NCI-H526 (cell line): ENCODE measurements at places on chromosomes 5 and 9.

- no peak for DNase-seq
Observed at GRCh38 chr9:115391168-115391825, 273.3 kb upstream of the TNC start.

GRCh38 chr5:61139094-61139873 lies 23.0 kb downstream of the SMIM15 start:
- no peak for DNase-seq

- DNase-seq = no peak
Observed at GRCh38 chr9:35177520-35177919, 15.7 kb downstream of the UNC13B start.

DNA sequence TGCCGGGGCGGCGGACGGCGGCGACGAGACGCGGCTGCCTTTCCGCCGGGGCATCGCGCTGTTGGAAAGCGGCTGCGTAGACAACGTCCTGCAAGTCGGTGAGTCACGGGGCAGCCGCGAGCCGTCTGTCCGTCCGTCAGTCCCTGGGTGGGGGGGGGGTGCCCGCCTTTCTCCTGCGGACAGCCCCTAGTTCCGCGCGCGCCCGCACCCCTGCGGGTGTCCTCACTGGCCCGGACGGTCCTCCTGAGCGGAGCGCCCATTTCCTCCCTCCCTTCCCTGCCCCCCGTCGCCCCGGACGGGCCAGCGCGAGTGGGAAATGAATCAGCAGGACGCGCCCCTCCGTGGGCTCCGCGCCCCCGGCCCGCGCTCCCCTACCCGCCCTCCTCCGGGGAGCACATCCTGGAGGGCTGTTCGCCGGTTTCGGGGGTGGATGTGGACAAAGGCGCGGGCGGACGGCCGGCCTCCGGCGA lies 828 bp downstream of the ZSWIM6 start:
- DNase-seq = peak; percentile 50

GRCh38 chr9:123196124-123196523 lies 72.3 kb downstream of the STRBP start:
- DNase-seq = no peak

DNA sequence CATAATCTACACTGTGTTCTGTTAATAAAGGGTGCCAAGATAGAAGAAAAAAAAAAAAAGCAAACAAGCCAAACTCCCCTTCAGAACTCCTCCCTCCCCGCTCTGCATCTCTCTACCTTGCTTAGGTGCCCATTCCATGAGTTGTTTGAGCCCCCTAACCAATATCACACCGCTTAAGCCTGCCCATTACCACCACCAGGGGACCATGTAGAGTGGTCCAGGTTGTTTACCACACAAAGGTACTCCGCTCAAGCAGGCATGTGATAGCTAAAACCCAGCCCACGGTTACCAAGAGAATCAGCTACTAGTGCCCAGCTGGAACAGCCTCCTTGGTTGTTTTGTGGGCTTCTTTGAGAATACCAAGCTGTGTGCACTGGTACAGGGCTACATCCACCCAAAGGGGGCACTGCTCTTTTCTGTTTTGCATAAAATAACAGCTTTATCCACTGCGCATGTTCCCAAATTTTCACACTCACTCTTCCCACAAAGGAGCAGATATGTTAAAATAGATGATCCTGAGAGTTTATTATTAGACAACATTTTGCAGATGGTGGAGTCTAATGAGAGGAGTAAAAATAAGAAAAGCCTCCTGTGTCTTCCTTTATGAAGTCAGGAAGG lies 304.1 kb downstream of the DEPDC1B start:
- DNase-seq = no peak

GRCh38 chr5:173420108-173420507 lies 91.9 kb upstream of the STC2 start:
- DNase-seq = no peak

DNA sequence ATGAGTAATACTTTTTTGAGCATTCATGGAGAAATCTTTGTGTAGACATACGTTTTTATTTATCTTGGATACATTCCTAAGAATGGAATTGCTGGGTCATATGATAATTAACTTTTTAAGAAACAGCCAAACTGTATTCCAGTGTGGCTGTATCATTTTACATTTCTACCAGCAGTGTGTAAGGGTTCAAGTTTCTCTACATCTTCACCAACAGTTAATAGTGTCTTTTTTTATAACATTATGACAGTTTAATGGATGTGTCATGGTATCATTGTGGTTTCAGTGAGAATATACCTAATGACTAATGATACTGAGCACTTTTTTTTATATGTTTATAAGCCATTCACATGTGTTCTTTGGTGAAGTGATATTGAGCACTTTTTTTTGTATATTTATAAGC lies 52.4 kb downstream of the NIPBL start:
- DNase-seq = no peak

- no peak for DNase-seq
Observed at GRCh38 chr9:133788819-133789717, 50.9 kb upstream of the SARDH start.

GRCh38 chr9:108779551-108780325 lies 76.0 kb downstream of the ACTL7B start:
- DNase-seq = no peak

GRCh38 chr5:73728493-73729273 lies 102.7 kb downstream of the ARHGEF28 start:
- no peak for DNase-seq

DNA sequence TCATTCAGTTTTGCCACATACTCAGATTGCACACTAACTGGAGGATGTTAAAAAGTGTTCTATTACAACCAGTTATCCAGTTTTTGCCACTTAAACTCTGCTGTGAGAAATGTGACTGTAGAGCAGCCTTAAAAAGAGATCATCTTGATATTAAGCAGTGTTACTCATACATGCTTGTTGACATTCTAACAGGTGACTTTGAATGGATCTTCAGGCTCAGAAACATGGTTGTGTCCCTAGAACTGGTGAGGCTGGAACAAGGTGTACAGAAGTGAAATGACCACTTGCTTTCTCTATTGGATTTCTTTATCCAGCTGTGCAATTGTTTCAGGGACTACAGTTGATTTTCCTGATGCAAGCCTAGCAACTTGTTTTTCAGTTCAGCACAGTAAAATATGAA lies 166.1 kb upstream of the CCDC152 start:
- DNase-seq = no peak

- DNase-seq = no peak
Observed at GRCh38 chr5:78805474-78806124, 157.0 kb upstream of the LHFPL2 start.

- peak; percentile 27 for DNase-seq
Observed at GRCh38 chr9:135241381-135242048, 154.0 kb downstream of the OLFM1 start.

- DNase-seq = no peak
Observed at GRCh38 chr5:1053391-1054017, 44.9 kb downstream of the NKD2 start.

- no peak for DNase-seq
Observed at GRCh38 chr5:144304688-144305087, 134.0 kb downstream of the KCTD16 start.

- DNase-seq = no peak
Observed at GRCh38 chr5:92633875-92634487, 947.0 kb downstream of the NR2F1-AS1 start.

DNA sequence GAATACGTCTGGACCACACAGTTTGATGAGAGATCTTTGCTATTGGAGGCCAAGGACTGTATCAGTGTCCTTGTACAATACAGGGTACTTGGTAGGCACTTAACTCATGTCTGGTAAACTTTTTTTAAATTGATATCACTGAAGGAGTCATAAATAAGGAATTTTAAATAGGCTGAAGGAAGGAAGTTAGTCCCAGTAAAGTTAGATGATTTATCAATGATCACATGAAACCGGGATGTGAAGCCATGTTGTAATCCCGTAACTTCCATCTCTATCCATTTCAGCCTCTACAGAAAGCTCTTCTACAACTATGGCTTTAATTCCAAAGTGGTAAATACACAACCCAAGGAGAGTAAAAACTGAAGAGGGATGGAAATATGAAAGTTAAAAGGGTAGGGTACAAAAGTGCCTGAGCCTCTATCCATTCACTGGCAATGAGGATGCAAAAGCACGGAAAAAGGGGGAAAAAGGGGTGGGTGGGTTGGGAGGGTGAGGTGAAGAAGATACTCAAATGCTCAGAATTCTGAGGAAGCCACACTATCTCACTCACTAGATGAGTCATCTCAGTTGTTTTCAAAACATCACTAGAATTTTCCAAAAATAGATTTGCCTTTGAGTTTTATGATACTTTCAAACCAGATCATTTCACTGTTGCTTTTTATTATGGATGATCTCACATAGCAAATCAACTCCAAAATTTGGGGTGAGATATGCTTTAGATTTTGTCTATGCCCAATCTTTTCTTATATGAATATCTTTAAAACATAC lies 1053.5 kb downstream of the NR2F1-AS1 start:
- DNase-seq = no peak

- DNase-seq = no peak
Observed at GRCh38 chr9:74281674-74282073, 215.5 kb upstream of the RORB start.

DNA sequence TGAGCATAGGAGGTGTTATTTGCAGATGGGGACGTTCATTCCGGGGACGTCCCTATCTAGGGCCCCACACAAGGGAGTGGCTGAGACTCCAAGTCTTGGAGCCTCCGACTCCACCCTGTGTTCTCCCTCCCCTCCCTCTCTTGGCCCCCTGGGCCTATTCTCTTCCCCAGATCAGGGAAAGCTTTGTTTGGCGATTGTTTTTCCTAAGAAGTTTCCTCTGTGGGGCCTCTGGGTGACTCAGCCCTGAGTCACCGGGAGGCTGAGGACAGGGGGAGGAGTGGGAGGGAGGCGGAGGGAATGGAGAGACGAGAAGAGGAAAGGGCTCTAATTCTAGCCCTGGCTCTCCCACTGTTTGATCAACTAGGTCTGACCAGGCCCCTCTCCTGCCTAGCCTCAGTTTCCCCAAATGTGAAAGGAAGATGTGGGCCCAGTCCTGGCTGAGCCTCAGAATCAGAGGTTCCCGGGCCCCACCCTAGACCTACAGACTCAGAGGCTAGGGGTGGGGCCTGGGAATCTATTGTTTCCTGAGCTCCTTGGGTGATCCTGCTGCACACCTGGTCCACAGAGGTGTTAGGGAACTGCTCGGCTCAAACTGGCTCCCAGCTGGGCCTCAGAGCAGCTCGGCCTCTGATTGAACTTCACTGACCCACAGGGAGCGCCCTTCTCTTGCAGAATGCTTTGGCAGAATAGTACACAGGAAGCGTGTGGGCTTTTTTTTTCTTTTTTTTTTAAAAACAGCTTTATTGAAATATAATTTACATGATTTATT lies 19.2 kb downstream of the GSN start:
- no peak for DNase-seq
